ENCODE measurements at places on chromosomes 13 and 19. TPM values are rescaled to one million over a fixed set of nuclear protein-coding genes. Genes with fewer than 3 reads are reported as not detected.

- DNase-seq: no peak
These were observed 16.5 kb upstream of the C13orf46 start for GRCh38 chr13:113990321-113990837.

- no peak for DNase-seq
These were observed 114.4 kb upstream of the IRS2 start for GRCh38 chr13:109900741-109901140.

GRCh38 chr19:56162258-56162657, 13.6 kb upstream of the GALP start:
- DNase-seq: peak; percentile 15

DNA sequence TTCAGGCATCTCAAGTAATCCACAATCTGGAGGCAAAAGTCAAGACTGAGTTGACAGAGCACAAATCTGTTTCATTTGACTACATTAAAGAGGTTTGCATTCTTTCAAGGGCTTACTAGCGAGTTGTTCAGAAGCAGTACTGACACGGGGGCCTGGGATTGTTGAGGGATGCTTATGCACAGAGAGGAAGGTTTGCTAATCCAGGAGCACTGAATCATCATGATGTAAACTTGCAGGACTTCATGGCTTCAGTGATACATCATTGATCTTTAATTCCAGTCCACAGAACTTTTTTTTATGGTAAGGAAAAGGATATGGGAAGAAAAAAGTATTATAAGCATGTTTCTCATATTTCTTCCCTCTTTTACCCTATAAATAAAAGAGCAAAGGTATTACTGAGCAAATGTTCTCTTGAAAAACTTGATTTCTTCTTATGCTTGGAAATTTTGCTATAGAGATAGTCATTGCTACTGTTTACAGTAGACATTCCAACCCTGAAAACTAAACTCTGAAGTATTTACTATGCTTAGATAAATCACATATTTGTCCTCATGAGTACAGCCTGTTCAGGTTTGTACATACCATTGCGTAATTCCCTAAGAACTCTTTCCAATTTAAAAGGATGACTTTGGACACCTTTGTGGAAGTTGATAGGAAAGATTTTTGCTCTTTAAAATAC, 65.8 kb upstream of the KPNA3 start:
- DNase-seq: peak; percentile 66

DNA sequence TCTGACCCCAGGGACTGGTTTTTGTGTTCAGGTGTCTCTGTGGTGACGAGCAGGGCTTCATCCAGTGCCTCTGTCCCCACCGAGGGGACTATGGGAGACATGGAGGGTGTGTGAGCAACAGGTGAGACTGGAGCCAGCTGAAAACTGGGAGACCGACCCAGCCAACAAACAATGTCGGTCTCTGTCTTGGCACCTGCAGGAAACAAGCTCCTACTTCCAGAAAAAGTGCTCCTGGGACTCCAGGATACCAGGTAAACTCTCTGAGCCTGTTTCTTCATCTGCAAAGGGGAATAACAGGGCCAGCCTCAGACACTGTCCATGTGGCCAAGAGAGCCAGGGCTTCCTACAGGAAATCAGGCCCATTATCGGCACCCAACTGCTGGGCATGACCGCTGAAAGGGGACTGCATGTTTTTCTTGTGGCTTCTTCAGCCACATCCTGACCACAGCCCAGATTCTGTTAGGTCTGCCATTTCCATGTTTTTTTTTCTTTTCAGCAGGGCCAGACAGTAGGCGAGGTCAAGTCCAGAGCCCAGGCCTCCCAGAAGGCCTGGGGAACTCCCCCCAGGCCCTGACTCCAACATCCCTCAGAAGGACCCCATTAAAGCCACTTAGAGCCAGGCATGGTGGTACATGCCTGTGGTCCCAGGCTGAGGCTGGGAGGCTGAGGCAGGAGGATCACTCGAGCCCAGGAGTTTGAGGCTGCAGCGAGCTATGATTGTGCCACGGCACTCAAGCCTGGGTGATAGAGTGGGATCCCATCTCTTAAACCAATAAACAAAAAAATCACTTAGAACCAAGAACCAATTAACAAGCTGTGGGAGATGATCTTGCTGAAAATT, 836 bp upstream of the BST2 start:
- peak; percentile 93 for DNase-seq

DNA sequence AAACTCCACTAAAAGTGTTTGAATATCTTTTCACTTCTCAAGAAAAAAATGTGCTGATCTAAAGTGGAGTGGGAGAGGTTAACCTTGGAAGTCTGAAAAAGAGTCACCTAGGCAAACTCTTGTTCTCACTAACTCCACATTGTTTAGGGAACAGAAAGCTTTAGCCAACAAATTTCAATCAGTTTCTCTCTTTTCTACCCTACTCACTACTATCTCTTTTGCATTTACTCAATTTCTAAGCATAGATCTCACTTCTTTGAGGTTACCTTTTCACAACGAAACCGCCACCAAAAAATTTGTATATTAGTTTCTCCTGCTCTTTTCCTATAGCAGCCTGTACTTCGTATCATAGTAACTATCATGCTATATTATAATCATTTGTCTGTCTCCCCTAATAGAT, 6.3 kb downstream of the NHLRC3 start:
- no peak for DNase-seq

GRCh38 chr13:60509601-60510386, 112.8 kb downstream of the TDRD3 start:
- peak; percentile 1 for DNase-seq

DNA sequence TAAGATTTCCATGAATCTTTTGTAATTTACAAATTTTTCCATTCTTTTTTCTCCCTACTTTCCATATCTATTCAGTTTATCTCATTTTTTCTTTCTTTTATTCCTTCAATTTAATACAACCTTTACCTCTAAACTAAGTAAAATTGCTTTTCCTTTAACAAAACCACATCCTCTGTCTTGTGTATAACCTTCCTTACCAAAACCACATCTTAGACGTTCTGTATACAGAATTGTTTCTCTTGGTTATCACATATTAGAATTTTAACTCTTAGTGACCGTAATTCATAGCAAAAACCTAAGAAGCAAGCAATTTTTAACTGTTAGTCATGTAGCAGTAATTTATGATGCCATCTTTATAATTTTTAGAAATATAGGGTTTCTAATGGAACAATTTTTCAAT, 15.0 kb downstream of the PPP5C start:
- DNase-seq: no peak

DNA sequence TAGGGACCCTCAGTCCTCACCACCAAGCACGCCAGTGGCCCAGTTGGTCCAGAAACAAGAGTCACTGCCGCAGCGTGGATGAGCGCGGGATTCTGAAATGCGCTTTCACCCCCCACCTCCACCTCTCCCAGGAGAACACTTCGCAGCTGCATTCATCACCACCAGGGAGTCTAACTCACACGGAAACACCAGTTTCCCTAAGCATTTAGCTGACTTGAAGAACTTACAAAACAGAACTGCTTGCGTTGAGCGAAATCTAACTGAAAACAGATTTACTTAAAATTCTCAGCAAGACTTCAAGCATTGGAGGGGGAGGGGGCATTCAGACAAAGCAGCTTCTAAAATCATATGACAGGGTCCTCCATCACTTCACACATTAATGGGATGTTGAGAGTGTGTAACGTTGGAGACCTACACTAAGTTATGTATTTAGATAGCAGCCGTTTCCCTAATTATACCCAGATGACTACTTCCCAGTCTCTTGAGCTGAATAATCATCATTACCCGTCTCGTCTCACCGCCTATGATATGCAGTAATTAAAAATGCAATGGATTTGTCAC, 258.2 kb upstream of the IRS2 start:
- DNase-seq: no peak

DNA sequence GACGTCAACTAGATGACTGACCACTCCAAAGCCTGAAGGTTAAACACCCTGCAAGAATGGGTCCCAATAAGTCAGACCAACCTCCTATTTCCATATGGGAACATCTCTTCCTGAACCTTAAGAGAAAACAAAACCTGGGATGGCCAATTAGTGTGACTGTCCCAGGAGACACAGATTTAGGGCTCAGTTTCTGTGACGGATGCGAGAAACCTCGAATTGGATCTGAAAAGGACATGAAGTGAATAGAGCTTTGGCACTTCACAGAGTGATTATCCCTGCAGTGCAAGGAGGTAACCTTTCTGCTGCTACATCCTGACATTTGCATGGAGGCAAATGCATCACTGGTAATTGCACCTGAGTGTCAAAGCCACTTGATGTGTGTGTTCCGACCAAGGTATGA, 442.2 kb upstream of the KLF12 start:
- no peak for DNase-seq

- DNase-seq: peak; percentile 80
These were observed 30.0 kb upstream of the TPT1 start for GRCh38 chr13:45370922-45371406.

GRCh38 chr13:46100191-46100815, 4.5 kb downstream of the CPB2 start:
- peak; percentile 8 for DNase-seq

DNA sequence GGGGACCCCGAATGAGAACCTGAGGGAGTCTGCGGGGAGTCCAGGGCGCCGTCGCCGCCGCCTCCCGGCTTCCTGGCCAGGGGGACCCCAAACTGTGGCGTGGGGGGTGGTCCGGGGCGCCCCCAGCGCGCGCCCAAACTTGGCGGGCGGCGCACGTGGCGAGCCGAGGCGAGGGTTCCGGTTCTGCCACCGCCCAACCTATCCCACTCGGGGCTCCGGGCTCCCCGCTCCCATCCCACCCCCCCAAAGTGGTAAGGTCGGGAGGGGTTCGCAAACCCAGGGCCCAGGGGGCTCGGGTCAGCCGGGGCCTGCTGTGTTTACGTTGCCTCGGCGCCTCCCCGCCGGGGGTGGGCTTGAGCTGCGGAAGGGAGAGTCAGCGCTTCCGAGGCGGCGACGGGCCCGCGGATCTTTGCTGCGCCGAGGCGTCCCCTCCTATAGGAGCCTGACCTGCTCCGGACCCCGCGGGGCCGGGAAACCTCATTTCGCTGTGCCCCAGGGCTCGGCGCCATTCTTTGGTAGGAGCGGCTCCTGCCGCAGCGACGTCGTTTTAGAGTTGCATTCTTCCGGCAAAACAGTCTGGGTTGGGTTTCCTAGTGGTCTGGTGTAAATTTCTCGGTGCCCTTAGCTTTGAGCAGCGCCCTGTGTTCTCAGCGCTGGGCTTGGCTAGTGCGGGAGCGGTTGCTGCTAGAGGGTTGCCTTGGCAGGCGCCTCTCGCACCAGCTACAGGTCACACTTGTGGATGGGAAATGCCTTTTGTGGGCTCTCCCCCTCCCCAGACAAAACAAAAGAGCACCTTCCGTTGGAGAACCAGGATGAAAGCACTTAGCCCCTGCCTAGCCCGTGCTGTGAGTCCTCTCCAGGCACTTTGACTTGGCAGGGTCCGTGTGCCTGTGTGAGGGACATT, 1.2 kb downstream of the DAZAP1 start:
- peak; percentile 57 for DNase-seq

GRCh38 chr13:26743971-26744370, 16.6 kb downstream of the GPR12 start:
- no peak for DNase-seq

- DNase-seq: peak; percentile 89
These were observed 61.1 kb upstream of the FAM216B start for GRCh38 chr13:42720113-42720857.

GRCh38 chr13:52130641-52131040, 1.8 kb upstream of the NEK5 start:
- DNase-seq: peak; percentile 7

DNA sequence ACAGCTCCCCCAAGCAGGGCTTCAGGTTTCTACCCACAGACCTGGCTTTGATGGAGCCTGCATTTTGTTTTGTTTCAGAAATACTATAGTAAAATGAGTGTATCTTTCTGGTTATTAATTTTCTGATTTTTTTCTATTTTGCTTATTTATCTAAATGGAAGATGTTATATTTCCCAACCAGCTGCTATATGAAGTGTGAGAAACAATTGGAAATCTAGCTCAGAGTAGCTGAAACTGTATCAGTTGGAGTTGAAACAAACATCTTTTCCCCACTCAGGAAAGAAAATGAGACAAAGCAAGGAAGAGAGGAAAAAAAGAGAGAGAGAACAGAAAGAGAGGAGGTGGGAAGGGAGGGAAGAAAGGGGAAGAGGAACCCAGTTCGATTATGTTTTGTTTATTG, 358.5 kb upstream of the ZNF507 start:
- no peak for DNase-seq

DNA sequence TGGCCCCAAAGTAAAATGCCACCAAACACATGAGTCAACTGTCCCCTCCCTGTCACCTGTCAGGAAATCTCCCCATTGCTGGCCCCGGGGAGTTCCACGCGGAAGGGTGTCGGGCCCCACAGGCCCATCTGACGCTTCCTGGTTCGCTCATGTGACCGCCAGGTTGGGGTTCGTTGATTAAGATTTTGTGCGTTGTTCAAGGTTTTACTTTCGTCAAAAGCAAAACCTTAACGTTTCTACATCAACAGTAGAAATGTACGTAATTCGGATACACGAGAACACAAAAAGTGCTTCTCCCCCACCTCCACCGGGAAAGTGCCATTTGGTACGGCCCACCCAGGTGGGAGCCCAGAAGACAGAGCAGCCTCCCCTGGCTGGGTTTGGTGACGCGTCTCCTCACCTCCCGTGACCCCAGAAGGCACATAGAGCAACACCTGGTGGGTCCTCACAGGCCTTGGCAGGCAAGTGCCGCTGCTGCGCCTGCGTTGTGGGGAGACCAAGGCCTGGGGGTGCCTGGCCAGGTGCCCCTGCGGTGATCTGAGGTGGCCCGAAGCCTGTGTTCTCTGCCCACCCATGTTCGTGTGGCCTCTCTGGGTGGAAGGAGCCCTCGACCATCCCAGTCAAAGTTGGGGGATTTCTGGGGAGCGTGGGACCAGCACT, 161.6 kb downstream of the KDM4B start:
- no peak for DNase-seq

PLVAP gene
- total RNA-seq: not detected

CRB3 gene
- total RNA-seq: not detected

FFAR1 gene
- not detected for total RNA-seq

HS6ST3 gene
- total RNA-seq: not detected

IGLON5 gene
- not detected for total RNA-seq

NMRK2 gene
- not detected for total RNA-seq

R3HDM4 gene
- total RNA-seq: 19.7 TPM

PINLYP gene
- 3.8 TPM for total RNA-seq

URAD gene
- not detected for total RNA-seq

Measured in RPMI7951 (cell line).